CMK (cell line): ENCODE measurements at places on chromosomes 6 and 20.

GRCh38 chr20:39829661-39830060 lies 859.4 kb downstream of the MAFB start:
- DNase-seq, result no peak

DNA sequence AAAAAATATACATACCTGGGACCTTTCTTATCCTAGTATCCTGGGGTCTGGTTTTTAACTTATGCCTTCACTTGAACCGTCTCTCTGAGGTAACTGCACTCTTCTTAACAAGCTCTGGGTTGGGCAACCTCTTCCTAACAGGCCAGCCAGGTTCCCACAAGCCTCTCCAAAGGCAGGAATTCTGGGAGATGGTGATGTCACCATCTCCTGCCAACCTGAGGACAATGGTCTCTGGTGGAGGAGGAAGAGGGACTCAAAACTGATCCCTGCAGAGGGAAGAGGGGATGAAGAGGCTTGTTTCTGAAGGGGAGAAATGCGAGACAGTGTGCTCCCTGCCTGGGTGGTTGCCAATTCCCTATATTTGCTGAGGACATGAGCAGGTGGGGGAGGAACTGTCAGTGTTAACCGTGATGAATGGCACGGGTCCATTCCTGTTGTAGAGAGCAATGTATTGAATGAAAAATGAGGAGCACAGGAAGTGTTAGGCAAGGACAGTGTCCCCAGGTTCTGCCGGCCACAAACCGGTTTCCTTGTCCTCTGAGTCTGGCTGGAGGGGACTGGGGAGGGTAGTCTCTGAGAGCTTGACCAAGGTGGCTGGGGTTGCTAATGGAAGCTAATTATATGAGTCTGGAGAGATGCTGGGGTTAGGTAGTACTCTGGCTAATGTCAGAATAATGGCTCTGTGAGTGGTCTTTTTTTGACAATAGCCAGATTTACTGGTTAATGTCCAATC lies 95.5 kb downstream of the KCNB1 start:
- no peak for DNase-seq

- no peak for DNase-seq
Measured at GRCh38 chr6:136492409-136492808, 57.8 kb downstream of the MAP7 start.

GRCh38 chr6:128238225-128238624 lies 282.2 kb downstream of the PTPRK start:
- DNase-seq, result no peak

GRCh38 chr6:51398064-51398705 lies 579.5 kb downstream of the TFAP2B start:
- DNase-seq, result no peak

- no peak for DNase-seq
Measured at GRCh38 chr6:170243386-170243785, 47.5 kb downstream of the DLL1 start.

GRCh38 chr6:69294407-69294806 lies 502.4 kb downstream of the LMBRD1 start:
- no peak for DNase-seq

DNA sequence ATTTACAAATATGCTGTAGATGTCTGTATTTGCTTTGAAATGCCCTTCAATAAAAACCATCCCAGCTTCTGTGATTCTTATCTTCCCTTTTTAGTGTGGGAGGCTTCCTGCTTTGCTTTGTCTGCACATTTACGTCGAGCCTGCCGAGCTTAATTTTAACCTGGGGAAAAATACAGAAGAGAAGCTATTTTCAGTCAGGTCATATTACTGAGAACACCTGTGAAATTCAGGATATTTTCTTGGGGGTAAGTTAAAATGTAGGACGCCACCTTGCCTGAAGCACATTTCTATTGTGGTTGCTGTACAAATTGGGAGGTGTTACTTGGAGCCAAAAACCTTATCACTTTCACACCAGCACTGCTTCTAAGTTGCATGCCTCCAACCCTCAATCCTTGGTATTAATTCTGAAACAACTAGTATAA lies 43.6 kb upstream of the FUCA2 start:
- DNase-seq, result peak; percentile 46

DNA sequence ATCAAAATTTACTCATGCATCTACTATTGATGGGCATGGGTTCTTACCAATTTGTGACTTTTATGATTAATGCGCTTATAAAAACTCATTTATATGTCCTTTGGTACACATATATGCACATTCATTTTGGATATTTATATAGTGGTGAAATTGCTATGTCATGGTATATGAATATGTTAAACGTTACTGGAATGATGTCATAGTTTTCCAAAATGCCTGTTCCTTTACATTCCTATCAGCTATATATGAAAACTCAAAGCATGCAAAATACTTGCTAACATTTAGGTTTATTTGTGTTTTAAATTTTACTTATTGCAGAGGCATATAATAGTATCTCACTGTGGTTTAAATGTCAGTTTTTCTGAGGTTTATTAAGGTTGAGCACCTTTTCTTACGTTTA lies 1403.1 kb downstream of the HACE1 start:
- DNase-seq, result no peak
